ENCODE measurements at places on chromosomes 7 and 10. TPM values are rescaled to one million over a fixed set of nuclear protein-coding genes. Genes with fewer than 3 reads are reported as not detected.

- DNase-seq, result no peak
These were observed 92.7 kb upstream of the GPR26 start for GRCh38 chr10:123573236-123574108.

- DNase-seq, result no peak
These were observed 64.8 kb upstream of the MEOX2 start for GRCh38 chr7:15751191-15751701.

DNA sequence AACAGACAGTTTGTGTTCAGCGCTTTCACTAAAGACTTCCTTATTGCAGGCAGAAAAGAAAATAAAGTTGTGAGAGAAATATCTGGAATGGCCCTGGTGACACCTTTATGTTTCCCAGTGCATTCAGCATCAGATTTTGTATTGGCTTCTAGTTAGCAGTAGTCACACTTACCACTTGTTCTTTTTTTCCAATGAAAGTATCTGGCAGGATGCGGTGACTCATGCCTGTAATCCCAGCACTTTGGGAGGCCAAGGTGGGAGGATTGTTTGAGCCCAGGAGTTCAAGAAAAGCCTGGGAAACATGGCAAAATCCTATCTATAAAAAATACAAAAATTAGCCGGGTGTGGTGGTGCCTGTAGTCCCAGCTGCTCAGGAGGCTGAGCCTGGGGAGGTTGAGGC, 649.6 kb downstream of the LRMDA start:
- no peak for DNase-seq

The MPP7 gene
- 1.4 TPM for total RNA-seq

GRCh38 chr10:125193306-125193877, 33.0 kb upstream of the CTBP2 start:
- no peak for DNase-seq

The ST7 gene
- 72.4 TPM for total RNA-seq

DNA sequence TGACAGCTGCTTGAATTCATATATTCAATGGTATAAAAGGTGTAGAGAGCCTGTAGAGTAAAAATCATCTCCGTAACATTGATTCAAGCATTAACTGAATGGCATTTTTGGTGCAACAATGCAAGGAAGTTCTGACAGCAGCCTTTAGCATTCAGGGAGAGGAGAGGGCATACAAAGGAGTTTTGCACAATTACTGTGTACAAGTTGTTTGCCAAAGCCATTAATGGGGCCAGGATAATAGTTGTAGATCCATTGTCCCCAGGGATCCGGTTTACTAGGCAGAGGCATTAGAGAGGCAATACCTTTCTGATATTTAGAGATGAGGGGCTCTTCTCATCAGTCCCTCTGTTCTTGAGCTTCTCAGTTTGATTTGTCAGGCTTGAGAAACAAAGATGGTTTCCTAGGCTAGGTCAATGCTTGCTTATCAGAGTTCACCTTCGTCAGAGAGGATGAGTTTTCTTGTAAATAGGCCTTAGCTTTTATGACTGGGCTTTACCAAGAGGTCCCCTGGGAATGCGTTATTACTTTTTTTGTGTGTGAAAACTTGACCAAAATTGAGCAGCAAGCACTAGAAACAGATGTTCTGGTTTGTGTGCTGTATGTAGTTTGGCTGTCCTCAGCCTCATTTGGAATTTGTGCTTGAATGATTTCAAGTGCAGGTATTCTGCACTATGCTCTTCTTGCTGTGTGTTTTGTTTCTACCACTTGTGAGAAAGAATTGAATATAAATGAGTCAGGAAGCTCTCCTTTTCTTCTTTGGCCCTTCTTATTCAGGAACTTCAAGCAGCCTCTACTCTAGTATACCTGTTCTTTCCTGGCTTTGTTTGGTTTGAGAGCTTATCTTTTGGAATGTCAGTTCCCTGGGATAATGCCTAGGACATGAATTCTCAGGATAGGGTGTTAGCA, 32.0 kb downstream of the SND1 start:
- DNase-seq, result no peak

Measured in occipital lobe (tissue), 3 donors.